Activated CD8-positive, alpha-beta memory T cell treated with anti-CD3 and anti-CD28 coated beads, Interleukin-2, amount 50 U/mL, for 4 hours (primary cell): ENCODE measurements at places on chromosomes 13 and 19.
A peak's percentile ranks its signal among the peaks of the same experiment; 100 is the strongest.

DNA sequence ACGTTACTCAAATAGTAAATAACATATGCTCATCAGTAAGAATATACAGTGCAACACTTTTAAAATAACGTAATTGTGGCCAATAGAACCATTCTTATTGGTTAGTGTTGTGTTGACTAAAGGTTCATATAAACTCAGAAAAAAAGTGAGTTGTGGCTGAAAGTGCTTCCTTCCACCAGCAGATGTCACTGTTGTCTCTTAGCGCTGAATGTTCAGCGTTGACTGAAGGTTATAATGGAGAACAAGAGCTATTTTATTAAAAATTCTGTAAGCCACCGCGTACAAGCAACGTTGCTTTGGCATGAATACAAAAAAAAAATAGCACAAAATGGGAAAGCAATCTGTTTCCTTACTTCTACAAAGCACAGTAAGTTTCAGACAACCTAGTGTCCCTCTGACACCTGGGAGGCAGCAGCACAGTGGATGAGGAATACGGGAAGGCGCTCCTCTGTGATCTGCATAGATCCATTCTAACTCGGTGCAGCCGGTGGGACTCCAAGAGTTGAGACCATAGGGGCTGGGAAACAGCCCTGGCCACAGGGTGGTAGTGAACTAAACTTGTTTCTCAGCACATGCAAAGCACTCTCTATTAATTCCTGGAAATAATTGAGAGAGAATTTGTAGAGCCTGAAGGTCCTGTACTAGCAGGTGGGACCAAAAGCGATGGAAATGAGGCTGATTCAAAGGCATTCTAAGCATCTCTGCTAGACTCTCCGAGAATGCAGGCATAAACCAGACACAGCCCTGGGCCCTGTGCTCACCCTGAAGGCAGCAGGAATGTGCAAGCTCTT, 23.9 kb upstream of the OXGR1 start:
- peak; percentile 19 for DNase-seq

- DNase-seq, result no peak
These were observed 1.1 kb upstream of the SWSAP1 start for GRCh38 chr19:11373166-11373884.

DNA sequence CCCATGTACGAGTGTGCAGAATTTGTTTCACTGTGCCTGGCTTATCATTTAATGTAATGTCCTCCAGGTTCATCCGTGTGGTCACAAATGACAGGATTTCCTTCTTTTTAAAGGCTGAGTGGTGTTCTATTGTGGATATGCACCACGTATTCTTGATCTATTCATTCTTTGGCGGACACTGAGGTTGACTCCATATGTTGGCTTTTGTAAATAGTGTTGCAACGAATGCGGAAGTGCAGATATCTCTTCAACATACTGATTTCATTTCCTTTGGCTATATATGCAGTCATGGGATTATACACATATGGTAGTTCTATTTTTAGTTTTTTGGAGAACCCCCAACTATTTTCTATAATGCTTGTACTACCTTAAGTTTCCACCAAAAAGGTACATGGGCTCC, 13.0 kb downstream of the OR7A5 start:
- no peak for DNase-seq

GRCh38 chr13:103328899-103329298, 262.7 kb upstream of the SLC10A2 start:
- no peak for DNase-seq
